ENCODE measurements at places on chromosomes 3 and 15.
A peak's percentile ranks its signal among the peaks of the same experiment; 100 is the strongest.

GRCh38 chr3:29936054-29936453 is 655.2 kb downstream of the RBMS3 start:
- no peak for DNase-seq

GRCh38 chr3:481111-481510 is 284.5 kb downstream of the CHL1 start:
- DNase-seq = no peak

DNA sequence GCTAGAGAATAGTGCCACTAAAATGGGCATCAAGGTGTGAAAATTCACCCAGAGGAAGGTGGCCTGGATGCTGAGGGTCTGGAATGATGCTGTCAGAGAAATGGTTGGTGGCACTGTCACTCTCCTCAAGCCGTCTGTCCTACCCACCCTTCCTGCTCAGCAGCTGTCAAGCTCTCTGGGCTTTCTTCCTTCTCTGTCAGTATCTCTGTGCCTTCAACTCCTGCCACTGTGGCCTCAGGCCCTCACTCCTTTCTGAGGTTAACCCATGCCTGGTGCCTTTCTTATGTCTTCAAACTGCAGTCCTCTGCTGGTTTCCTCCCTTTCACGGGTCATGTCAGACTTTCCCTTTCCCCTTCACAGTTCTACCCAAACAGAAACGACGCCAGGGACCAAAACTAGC is 4.4 kb downstream of the MYO5C start:
- no peak for DNase-seq

- no peak for DNase-seq
These were observed 3.4 kb downstream of the PP2D1 start for GRCh38 chr3:20008646-20009045.

- no peak for DNase-seq
These were observed 291.6 kb upstream of the CFAP20DC start for GRCh38 chr3:59341459-59341858.

DNA sequence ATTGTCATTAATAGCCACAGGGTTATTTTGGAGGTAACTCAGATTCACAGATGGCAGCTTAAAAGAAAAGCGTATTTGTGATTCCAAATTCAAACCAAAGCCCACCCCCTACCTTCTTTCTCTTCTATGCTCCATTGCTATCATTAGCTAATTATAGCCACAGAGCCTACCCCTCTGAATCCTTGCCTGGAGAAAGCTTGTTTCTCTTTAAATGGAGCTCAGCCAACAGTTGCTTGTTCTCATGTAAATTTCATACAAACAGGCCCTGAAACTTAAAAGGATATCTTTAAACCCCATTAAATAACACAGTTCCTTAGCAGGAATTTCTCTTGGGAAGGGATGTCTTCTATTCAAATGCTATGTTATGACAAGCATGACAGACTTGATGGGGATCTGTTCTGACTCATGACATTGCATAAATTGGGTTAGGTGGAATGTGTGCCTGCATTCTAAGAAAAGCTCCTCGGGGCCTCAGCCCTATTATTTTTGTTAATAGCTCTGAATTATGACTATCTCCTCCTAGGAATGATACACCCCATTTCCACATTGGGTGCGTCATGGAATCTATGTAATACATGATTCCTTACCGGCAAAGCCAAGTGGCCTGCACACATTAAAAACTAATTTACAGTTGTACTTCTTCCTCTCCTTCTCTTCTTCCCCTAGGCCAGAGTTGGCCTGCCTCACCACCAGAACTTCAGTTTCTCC is 265.8 kb downstream of the TAFA4 start:
- DNase-seq = no peak

DNA sequence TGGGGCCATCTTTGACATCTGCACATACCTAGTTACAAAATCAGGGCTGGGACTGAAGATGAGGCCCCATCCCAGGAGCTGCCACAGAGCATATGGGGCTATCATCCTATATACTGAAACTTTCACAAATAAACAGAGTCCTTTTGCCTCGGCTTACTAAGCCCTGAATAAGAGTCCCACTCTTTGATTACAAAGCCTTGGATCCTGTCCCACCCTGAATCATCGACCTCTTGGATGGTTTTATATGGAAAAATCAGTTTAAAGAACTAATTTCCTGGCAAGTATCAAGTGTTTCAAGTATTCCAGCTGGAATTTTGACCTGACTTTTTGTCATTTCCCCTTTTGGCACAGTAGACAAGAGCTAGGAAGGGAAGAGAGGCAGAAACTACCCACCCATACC is 331.3 kb upstream of the FRG2C start:
- peak; percentile 10 for DNase-seq

DNA sequence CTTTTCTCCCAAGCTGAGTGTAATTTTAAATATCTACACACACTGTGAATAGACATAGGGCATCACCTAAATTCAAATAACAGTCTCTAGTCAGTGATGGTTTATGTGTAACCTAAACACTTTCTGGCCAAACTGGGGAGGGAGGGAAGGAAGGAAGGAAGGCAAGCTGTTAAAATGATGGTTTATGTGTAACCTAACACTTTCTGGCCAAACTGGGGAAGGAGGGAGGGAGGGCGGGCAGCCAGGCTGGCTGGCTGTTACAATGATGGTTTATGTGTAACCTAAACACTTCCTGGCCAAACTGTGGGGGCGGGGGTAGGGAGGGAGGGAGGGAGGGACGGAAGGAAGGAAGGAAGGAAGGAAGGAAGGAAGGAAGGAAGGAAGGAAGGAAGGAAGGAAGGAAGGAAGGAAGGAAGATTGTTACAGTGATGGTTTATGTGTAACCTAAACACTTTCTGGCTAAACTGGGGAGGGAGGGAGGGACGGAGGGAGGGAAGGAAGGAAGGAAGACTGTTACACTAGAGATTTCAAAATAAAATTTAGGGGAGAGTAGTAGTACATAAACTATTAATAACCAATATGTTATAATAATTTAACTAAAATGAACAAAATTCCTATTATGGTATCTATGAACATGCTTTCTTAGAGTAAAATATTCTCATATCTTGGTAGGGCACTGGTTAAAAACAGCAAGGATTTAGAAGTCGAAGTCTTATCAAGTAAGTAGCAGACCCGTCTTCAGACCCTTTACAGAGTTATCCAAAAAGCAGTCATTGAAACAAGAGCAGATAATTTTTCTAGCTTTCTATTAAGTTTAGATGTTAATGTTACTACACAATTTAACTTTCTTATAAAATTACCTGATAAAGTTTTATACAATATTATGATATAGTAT is 148.1 kb downstream of the LMLN start:
- no peak for DNase-seq

GRCh38 chr3:16419640-16420241 is 93.8 kb downstream of the RFTN1 start:
- DNase-seq = no peak

GRCh38 chr3:149247929-149248691 is 26.5 kb upstream of the CP start:
- no peak for DNase-seq

GRCh38 chr3:139970526-139970925 is 35.5 kb downstream of the CLSTN2 start:
- DNase-seq = no peak

DNA sequence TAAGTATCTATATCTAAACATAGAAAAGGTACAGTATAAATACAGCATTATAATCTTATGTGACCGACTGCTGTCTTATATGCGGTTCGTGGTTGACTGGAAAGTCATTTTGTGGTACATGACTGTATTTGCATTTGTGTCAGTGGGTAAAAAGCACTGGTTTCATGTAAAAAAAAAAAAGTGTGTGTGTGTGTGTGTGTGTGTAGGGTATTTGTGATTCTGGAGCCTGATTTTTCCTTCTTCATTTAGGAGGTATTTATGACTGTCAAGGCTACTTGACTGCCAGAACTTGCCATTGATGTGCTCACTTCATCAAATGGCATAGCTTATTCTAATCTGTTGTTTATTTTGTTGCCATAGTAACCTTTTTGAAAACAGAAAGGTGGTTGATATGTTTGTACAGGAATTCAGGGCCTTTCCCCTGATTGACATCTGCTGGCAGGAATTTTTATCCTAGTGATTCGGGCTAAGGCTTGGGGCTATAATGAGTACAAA is 63.2 kb downstream of the AKAP13 start:
- no peak for DNase-seq

GRCh38 chr3:153266619-153267018 is 104.6 kb downstream of the RAP2B start:
- no peak for DNase-seq

DNA sequence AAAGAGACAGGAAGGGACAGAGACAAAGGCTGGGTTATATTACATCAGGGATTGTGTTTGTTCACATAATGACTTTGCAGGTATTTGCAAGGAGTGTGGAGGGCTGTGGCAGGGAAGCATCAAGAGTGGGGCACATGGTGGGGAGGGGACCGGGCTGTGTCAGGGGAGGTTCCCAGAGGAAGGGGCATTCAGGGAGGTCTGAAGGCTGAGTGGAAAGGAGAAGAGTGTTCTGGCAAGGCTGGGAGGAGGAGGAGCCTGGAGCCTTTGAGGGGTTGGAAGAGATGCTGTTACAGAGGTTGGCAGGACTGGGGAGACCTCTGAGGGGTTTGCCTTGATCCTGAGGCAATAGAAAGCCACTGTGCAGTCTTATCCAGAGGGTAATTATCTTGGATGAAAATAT is 49.4 kb downstream of the EXOG start:
- DNase-seq = no peak

GRCh38 chr3:116165135-116165534 is 280.2 kb downstream of the LSAMP start:
- DNase-seq = no peak

- DNase-seq = peak; percentile 96
These were observed 43.6 kb upstream of the CTSH start for GRCh38 chr15:78988361-78988911.

DNA sequence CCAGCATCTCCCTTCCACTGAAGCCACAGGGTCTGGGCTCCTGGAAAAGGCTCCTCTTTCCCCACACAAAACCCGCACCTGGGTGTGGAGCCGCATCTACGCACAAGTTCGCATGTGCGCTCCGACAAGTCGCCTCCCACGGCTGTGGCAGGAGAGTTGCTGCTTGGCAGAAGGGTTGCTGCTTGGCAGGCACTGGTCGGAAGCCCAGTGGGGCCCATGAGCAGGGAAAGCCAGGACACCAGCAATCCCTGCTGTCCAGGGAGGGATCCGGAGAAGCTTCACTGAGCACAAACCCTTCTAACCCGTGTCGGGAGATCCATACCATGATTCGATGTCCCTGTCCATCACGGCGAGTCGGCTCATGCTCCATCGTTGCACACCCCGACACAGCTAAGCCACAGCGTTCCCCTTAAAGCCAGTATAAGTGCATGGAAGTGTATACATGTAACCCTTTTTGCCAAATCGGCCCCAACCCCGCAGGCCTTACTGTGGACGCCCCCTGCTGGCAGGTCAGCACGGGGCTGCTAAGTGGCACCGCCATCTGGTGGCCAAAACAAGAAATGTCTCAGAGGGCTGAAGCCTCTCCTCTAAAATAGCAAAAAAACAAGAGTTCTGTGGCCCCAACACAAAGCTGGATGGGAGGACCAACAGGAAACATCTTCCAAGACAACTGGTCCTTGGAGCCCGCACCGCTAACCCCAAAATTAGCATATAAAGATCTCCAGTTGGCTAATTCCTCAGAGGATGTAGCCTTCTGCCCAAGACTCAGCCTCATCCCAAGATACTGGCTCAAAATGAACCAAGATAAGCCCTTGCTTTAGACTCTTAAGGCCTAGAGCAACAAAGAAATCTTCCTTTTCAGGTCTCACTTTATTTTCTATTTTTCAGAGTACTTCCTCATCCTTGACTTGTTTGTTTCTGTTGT is 8.3 kb downstream of the ANKRD63 start:
- DNase-seq = no peak

DNA sequence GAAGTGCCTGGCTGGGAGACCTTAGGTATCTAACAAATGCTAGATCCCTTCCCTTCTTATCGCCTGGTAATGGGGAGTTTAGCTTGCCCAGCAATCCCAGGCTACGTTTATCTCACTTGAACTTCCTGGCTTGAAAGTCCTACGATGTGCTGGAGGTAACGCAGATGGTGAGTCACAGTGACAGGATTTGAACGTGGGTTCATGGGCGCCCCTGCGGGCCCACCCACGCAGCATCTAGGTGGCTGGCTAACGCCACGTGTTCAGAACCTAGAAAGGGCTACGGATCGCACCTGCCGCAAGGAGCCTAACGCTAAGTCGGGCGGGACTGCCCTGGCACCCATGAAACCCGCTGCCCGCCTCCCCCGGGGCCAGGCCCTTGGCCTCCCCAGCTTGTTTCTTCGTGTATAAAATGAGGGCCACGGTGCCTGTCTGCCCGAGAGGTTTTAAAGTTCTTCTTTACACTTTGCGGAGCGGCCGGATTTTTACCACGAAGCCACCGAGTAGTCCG is 600 bp upstream of the USP3 start:
- peak; percentile 54 for DNase-seq

GRCh38 chr15:50911621-50912020 is 3.1 kb downstream of the AP4E1 start:
- no peak for DNase-seq

DNA sequence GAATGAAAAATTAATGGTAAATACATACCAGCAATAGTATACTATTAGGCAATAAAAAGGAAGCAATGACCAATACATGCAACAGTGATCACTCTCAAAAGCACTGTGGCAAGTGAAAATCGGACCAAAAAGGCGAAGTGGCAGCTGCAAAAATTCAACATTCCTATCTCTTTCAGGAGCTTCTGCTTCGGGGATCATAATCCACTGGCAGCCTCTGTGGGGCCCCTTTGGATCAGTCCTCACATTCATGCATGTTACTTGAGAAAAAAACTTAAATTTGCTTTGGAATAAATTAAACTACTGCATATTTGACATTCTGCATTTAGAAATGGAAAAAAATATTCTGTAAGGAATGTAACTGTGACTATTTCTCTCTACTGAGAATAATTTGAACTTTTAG is 425.6 kb downstream of the NR2F2 start:
- DNase-seq = no peak

DNA sequence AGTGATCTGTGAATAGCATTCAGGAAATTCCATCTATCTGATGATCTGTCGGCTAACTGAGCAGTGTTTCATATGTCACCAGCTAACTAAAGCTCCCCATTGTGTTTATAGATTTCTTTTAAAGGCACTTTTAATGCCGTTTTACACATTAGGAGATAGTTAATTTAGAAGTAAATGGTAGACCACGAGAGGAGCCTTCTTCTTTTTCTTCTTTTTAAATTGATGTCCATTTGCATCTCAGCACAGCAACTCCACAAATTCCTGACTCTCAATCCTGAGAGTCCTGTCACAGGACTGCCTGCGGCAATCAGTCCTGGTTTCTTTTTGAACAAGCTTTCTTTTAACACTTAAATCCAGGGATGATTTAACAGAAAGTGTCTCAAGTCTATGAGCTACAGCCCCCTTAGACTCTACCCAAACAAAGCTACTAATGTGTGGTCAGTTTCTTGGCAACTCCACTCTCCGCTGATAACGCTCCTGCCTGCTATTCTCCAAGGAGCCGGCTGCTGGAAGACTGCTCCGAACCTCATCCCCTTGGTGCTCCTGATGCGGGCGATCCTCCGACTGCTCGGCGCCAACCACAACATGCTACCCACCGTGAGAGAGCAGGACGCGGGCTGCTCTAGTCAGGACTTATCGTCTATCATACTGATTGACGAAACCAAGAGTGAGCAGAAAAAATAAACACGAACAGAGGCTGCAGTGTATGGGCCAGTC is 421.4 kb downstream of the MECOM start:
- no peak for DNase-seq

- no peak for DNase-seq
These were observed 36.8 kb downstream of the VGLL4 start for GRCh38 chr3:11606865-11607440.

GRCh38 chr3:52220380-52221026 is 4.9 kb downstream of the TLR9 start:
- no peak for DNase-seq

GRCh38 chr3:118412503-118412902 is 622.1 kb downstream of the IGSF11 start:
- no peak for DNase-seq
